ENCODE measurements at places on chromosomes 12 and 14.

GRCh38 chr14:28130610-28131284 lies 635.8 kb upstream of the FOXG1 start:
- DNase-seq: no peak

- no peak for DNase-seq
These were observed 640.1 kb upstream of the MIS18BP1 start for GRCh38 chr14:45893127-45893526.

DNA sequence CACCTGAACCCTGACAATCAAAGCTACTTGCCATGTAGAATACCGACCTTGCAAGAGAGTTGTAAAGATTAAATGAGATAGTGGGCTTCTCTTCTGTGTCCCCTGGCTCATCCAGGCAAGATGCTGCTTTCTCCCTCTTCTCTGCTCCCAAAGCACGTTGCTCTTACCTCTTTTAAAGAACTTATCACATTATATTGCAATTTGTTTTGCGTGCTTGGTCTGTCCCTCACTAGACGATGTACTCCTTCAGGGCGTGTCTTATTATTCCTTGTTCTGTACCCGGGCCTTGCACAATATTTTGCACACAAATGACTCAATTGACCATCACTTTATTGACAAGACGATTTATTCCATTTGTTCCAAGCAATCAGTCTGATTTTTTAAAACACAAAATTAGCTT lies 3.3 kb downstream of the DCN start:
- DNase-seq: peak; percentile 17

DNA sequence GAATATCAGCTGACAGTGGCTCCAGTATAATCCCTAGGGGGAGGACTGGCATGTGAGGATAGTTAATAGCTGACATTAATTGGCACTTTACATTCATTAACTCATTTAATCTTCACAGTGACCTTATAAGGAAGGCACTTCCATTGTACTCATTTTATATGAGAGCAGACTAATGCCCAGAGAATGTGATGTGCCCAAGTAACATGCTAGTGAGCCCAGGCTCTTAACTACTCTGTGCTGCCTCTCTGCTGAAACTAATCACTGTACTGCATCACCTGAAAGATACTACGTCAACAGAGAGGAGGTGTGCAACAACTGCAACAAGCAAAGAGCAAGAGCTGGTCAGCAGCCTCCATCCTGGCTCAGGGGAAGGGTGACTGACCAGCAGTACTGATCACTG lies 40.1 kb downstream of the GALNT4 start:
- no peak for DNase-seq

DNA sequence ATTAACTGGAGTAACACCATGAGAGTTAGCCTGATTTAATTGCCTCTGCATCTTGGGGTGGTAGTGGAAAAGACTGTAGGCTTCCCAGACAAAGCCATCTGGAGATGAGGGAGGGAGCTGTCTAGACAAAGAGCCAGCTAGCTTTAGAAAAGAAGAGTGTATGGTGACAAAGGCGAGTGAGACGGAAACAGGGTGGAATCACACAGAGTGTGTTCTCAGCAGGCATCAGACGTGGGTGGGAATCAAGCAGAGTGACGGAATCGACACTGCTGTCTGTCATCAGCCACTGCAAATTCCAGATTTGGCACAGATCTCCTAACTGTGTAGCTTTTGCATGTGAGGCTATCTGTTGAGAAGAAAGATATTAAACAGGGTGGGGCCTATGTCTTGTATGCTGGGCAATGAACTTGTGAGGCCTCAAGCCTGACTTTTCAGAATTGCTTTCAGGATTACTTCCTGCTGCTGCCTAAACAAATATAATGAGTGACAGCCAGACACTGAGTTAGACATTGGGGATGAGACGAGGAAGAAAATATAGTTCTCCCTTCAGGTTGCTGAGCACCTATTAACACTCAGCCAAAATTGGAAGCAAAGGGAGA lies 236.5 kb upstream of the GRIP1 start:
- DNase-seq: peak; percentile 9

DNA sequence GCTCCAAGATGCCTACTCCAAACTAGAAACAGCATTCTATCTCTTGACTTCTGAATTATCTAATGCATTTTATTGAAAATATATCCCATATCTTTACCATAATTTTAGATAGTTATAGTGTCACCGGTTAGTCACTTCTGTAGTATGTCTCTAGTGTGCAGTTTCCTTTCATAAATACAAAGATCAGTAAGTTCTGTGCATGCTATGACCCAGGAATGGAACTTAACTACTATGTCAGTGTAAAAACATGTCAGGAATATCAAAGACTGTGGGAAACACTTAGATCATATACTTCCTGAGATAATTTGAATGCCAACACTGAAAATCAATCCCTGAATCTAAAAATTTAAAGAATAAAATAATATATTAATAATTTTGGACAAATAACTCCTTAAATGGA lies 237.6 kb downstream of the ATXN7L3B start:
- no peak for DNase-seq

- DNase-seq: no peak
These were observed 17.6 kb downstream of the DUSP6 start for GRCh38 chr12:89334548-89335169.

DNA sequence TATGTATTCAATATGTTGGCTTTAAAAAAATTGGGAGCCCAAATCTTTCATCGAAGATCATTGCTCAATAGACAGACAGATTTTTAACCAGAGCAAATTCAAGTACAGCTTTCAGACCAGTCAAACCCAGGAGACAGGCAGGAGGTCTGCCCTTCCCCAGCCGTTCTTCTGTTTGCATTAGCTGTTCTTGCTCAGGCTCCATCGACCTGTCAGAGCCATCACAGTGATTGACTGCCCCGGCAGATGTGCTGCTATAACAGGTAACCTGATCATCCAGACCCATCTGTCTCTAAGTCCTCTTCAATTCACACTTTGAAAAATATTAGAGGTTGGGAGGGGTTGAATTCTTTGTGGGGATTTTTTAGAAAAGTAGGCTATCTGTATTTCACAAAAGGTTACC lies 453.5 kb downstream of the FOXG1 start:
- DNase-seq: no peak
